ENCODE measurements at places on chromosomes 13 and 19. TPM values are rescaled to one million over a fixed set of nuclear protein-coding genes. Genes with fewer than 3 reads are reported as not detected.

GRCh38 chr13:23516190-23516589, 54.0 kb upstream of the TNFRSF19 start:
- H3K27ac ChIP-seq = no peak overlapping the region
- peaks cover 19% of the 10 kb centered on the region for H3K4me1 ChIP-seq
- H3K36me3 ChIP-seq = no peaks in the 10 kb centered on the region
- no peak for DNase-seq
- H3K4me3 ChIP-seq = no peak overlapping the region

The PSG11 gene
- not detected for total RNA-seq

DNA sequence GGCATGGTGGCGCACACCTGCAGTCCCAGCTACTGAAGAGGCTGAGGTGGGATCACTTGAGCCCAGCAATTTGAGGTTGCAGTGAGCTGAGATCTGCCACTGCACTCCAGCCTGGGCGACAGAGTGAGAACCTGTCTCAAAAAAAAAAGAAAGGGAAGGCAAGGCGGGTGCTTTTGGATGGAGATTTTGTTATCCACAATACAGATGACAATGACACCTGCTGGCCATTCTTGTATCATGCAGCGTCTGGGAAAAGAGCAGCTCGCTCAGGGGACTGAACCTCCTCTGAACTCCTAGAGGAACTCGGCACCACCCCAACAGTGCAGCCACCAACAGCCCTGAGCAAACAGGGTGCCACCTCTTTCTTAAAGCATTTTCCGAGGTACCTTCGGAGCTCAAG, 22.8 kb downstream of the HAUS8 start:
- no peak for DNase-seq
- no peak overlapping the region for H3K4me3 ChIP-seq
- peaks cover 15% of the 10 kb centered on the region for H3K36me3 ChIP-seq
- H3K27me3 ChIP-seq = no peaks in the 10 kb centered on the region
- H3K4me1 ChIP-seq = no peaks in the 10 kb centered on the region

- DNase-seq = no peak
- no peaks in the 10 kb centered on the region for H3K27me3 ChIP-seq
- no peak overlapping the region for H3K27ac ChIP-seq
- H3K36me3 ChIP-seq = no peaks in the 10 kb centered on the region
- H3K4me1 ChIP-seq = peaks cover 23% of the 10 kb centered on the region
- no peak overlapping the region for H3K4me3 ChIP-seq
Measured at GRCh38 chr19:45117671-45118070, 24.7 kb downstream of the PPP1R37 start.

The CDC16 gene
- 104 TPM for total RNA-seq

DNA sequence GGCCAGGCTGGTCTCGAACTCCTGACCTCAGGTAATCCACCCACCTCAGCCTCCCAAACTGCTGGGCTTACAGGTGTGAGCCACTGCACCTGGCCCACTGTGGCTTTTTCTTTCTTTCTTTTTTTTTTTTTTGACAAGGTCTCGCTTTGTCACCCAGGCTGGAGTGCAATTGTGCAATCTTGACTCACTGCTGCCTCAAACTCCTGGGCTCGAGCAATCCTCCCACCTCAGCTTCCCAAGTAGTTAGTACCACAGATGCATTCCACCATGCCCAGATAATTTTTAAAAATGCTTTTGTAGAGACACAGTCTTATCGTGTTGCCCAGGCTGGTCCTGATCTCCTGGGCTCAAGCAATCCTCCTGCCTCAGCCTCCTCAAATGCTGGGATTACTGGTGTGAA, 12.1 kb upstream of the FCGBP start:
- H3K4me3 ChIP-seq = no peak overlapping the region
- no peaks in the 10 kb centered on the region for H3K27me3 ChIP-seq
- no peaks in the 10 kb centered on the region for H3K36me3 ChIP-seq

DNA sequence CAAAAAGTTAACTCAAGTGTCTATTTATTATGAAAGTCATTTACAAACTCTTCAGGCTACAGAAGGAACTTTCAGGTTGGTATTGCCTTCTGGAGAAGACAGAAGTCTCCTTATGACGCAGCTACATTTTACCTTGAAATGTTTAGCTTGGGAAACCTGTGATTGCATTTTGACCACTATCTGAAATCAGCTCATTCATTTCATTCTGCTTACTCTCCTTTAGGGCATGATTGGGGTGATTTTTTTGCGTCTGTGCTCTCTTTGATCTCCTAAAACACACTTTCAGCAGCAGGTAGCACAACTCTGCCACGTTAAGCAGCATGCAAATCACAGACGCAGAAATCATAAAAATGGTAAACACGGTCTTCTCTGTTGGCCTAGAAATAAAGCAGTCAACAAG, 9.6 kb downstream of the GJB6 start:
- no peaks in the 10 kb centered on the region for H3K4me1 ChIP-seq
- no peak overlapping the region for H3K4me3 ChIP-seq
- H3K27me3 ChIP-seq = peaks cover 21% of the 10 kb centered on the region

The PSG1 gene
- total RNA-seq = not detected

GRCh38 chr13:40599747-40600146, 66.7 kb downstream of the FOXO1 start:
- peaks cover 31% of the 10 kb centered on the region for H3K4me1 ChIP-seq
- no peak for DNase-seq
- no peak overlapping the region for H3K27ac ChIP-seq
- no peak overlapping the region for H3K4me3 ChIP-seq

The GNG8 gene
- not detected for total RNA-seq

The FCGBP gene
- total RNA-seq = 1.2 TPM

DNA sequence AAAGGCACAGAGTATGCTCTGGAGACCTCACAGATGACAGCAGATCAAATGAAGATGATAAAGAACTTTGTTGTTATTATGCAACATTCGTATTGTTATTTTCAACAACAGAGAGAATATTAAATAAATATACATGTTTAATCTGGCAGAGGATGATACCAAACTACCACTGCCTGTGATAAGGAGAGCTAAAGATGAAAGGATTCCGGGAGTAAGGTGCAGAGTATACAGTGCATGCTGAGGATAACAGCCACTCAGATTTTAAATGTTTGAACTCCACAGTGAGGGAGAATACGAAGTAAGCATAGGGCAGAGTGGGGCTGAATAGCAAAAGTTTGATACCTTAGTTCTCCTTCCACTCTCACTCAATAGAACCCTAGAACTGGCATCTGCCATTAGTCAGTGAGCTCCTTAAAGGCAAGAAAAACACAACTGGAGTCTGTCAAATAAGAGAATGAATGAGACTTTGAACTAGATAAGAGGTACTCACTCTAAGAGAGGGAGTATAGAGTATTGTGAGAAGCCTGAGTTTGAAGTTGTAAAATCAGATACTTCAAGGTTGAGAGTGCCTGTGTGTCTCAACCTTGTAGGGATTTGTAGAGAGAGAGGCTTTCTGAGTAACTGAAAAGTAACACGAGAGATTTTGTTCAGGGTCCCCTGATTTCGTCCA, 78.5 kb downstream of the STARD13 start:
- H3K27ac ChIP-seq = no peak overlapping the region
- H3K36me3 ChIP-seq = peaks cover 1% of the 10 kb centered on the region
- H3K4me1 ChIP-seq = peaks cover 29% of the 10 kb centered on the region
- peaks cover 3% of the 10 kb centered on the region for H3K27me3 ChIP-seq
- H3K4me3 ChIP-seq = no peak overlapping the region
- DNase-seq = no peak

DNA sequence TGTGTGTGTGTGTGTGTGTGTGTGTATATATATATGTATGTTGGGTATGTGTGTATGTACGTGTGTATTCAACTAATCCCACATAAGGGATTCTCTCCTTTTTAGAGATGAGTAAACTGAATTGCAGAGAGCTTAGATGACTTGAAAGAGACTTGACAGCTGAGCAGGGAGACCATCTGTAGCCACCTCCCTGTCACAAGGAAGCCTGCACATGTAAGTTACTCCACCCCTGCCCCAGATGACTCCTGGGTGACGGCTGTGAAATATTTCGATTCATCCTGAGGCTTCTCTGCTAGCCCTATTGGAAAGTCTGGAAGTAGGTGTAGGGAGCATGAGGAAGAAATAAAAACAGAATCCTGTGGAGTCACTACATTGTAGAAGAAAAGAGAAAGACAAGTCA, 480.4 kb downstream of the FOXO1 start:
- no peak for DNase-seq
- H3K4me1 ChIP-seq = peaks cover 32% of the 10 kb centered on the region
- peaks cover 23% of the 10 kb centered on the region for H3K27me3 ChIP-seq
- H3K27ac ChIP-seq = no peak overlapping the region

- no peak overlapping the region for H3K4me3 ChIP-seq
- no peaks in the 10 kb centered on the region for H3K27me3 ChIP-seq
- no peak overlapping the region for H3K27ac ChIP-seq
- no peaks in the 10 kb centered on the region for H3K4me1 ChIP-seq
Measured at GRCh38 chr13:45238945-45239795, 38.3 kb upstream of the KCTD4 start.

DNA sequence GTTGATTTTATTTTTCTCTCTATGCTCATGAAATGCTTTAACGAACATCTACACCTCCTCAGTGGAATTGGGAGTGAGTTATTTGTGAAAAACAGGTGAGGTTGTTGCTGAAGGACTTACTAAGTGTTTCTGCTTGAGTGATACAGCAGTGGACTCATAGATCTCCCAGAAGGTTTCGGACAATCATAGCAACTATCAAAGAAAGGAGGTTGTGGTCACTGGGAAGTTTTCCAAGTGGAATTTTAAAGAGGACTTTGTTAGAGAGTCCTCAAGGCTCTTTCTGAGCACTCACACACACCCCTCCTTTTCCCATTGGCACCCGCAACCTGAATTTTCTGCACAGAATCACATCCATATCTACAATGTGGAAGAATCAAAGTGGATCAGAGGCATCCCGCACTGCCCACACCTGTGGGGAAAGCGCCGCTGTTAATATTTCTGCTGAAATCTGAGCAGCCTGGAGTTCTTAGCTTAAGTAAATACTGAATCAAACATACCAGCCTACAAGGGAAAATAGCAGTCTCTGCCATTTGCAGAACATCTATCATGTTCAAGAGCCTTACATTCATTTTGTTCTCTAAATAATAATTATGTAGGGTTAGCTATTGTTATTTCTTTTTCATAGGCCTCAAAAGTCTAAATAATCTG, 719.4 kb downstream of the DIAPH3 start:
- no peak overlapping the region for H3K27ac ChIP-seq
- H3K27me3 ChIP-seq = no peaks in the 10 kb centered on the region
- H3K36me3 ChIP-seq = no peaks in the 10 kb centered on the region
- H3K4me1 ChIP-seq = peaks cover 8% of the 10 kb centered on the region
- no peak overlapping the region for H3K4me3 ChIP-seq
- no peak for DNase-seq

Measured in progenitor cell of endocrine pancreas (in vitro differentiated cells).